Transverse colon (tissue), 4 donors: ENCODE measurements at places on chromosomes 12 and 14. TPM values are rescaled to one million over a fixed set of nuclear protein-coding genes. Genes with fewer than 3 reads are reported as not detected.

The TCL1B gene
- not detected for total RNA-seq

The GLT1D1 gene
- total RNA-seq, result not detected

The AQP6 gene
- total RNA-seq, result 0.41 TPM

The NOS1 gene
- total RNA-seq, result 0.96 TPM

The KRT83 gene
- not detected for total RNA-seq

The KRT6C gene
- total RNA-seq, result 23.9 TPM

The KRT4 gene
- not detected for total RNA-seq

The SMOC1 gene
- 0.82 TPM for total RNA-seq

The ZC2HC1C gene
- 40.0 TPM for total RNA-seq

The PITPNM2 gene
- 10.5 TPM for total RNA-seq

The ZFHX2 gene
- 1.1 TPM for total RNA-seq

The SLC5A8 gene
- total RNA-seq, result not detected

The RNF31 gene
- 56.7 TPM for total RNA-seq

The KLHDC1 gene
- total RNA-seq, result 8.3 TPM

The PAWR gene
- total RNA-seq, result 131 TPM

The AQP2 gene
- total RNA-seq, result not detected

The FGF23 gene
- total RNA-seq, result not detected

The PAPLN gene
- total RNA-seq, result 9.6 TPM

The PTPRB gene
- total RNA-seq, result 29.7 TPM

The ABCD2 gene
- 0.37 TPM for total RNA-seq

The GPR65 gene
- 1.6 TPM for total RNA-seq

The MTHFD1 gene
- 92.0 TPM for total RNA-seq

The DCAF5 gene
- total RNA-seq, result 49.4 TPM

The ITGB7 gene
- total RNA-seq, result 8.3 TPM

The LALBA gene
- not detected for total RNA-seq
